Calu3 (cell line): ENCODE measurements at places on chromosomes 3 and 15. TPM values are rescaled to one million over a fixed set of nuclear protein-coding genes. Genes with fewer than 3 reads are reported as not detected.

The TLR9 gene
- total RNA-seq, result 0.14 and 0.27 TPM in 2 replicates

The SATB1 gene
- total RNA-seq, result 16.6 and 16.8 TPM in 2 replicates

The GOLGA8O gene
- not detected in 2 replicates for total RNA-seq

The PLA2G4E gene
- 0.09 TPM in 1 of 2 replicates, not detected in the other for total RNA-seq

The ZNF385D gene
- not detected in 2 replicates for total RNA-seq

The C3orf80 gene
- total RNA-seq, result 2.5 and 3.0 TPM in 2 replicates

The PPM1M gene
- 6.5 and 7.1 TPM in 2 replicates for total RNA-seq

The CD80 gene
- total RNA-seq, result not detected in 2 replicates

- no peaks in the 10 kb centered on the region for H3K36me3 ChIP-seq
- no peak overlapping the region for H3K27ac ChIP-seq
- no peaks in the 10 kb centered on the region for H3K4me1 ChIP-seq
- no peak for DNase-seq
- H3K4me3 ChIP-seq, result no peak overlapping the region
- peaks cover 8% of the 10 kb centered on the region for H3K27me3 ChIP-seq
Measured at GRCh38 chr3:168220556-168220955, 124.8 kb upstream of the GOLIM4 start.

DNA sequence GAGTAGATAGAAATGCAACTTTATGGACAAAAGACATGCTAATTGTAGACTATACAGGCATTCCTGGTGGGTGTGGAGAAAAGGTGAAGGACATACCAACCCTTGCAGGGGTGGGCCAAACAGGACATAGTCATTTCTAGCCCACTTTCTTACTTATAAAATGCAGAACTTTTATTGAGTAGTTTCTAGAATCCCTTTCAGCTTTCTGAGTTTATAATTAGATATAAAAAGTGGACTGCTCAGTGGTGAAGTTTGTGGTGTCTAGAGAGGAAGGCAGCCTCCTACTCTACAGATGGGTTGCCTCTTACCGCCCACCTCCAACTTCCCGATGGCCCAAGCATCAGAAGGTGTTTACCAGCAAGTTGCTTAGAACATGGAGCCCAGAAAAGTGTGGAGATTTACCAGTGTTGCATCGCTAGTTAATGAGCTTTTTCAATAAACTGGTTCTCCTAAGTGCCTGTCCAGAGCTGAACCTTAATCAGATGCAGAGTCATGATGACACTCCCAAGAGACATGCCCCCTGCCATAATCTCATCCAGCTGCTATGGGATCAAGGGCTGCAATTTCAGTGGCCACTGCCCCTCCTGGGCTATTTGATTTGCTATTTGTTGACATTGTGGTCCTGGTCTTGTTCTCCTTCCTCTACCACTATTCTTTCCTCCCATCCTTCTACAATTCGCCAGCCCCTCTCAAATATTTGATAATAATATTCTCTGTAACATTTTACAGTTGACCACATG is 77.5 kb upstream of the STRIT1 start:
- H3K27ac ChIP-seq, result no peak overlapping the region
- DNase-seq, result no peak
- H3K4me3 ChIP-seq, result no peak overlapping the region
- H3K4me1 ChIP-seq, result no peaks in the 10 kb centered on the region
- H3K27me3 ChIP-seq, result no peaks in the 10 kb centered on the region
- H3K36me3 ChIP-seq, result no peaks in the 10 kb centered on the region

- H3K4me3 ChIP-seq, result no peak overlapping the region
- no peak for DNase-seq
- peaks cover 15% of the 10 kb centered on the region for H3K36me3 ChIP-seq
- H3K27me3 ChIP-seq, result no peaks in the 10 kb centered on the region
- peaks cover 7% of the 10 kb centered on the region for H3K4me1 ChIP-seq
- no peak overlapping the region for H3K27ac ChIP-seq
Measured at GRCh38 chr15:99729327-99729726, 3.9 kb downstream of the LYSMD4 start.

GRCh38 chr3:136149667-136150066 is 46.5 kb downstream of the MSL2 start:
- H3K4me1 ChIP-seq, result peaks cover 35% of the 10 kb centered on the region
- H3K36me3 ChIP-seq, result peaks cover 59% of the 10 kb centered on the region
- H3K27ac ChIP-seq, result peak overlapping the region; percentile 37
- no peak overlapping the region for H3K4me3 ChIP-seq
- DNase-seq, result no peak

DNA sequence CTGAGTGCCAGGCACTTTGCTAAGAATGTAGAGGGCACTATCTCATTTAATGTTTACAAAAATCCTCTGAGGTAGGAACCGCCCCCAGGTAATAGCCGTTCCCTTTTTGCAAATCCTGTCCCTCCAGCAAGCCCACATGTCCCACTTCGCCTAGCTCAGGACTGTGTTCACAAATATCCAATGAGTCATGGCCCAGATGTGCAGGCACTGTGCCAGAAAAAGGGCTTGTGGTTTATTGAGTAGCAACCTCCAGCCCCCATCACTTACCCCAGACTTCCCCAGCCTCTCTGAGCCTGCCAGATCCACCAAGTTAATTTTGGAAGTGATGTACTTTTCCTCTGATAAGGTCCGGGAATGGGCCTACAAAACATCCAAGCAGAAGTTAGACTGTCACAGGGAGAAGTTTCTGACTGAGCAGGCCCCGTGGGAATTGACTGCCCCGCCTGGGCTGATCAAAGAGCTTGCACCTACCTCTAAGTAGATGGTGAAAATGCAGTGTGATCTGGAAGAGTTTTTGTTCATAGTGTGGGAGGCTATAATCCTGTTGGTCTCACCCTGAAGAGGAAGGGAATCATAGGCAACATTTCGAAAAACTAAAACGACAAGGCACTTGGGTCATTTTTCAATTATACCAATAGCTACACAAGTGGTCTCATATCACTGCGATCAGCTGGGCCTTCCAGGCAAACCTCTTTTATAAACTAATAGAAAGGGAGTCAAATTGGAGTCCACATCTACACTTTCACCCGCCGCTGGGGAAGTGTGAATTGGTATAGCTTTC is 15.7 kb downstream of the KIF9 start:
- H3K27me3 ChIP-seq, result no peaks in the 10 kb centered on the region
- peak; percentile 81 for DNase-seq
- H3K36me3 ChIP-seq, result peaks cover 13% of the 10 kb centered on the region
- H3K4me1 ChIP-seq, result peaks cover 10% of the 10 kb centered on the region

DNA sequence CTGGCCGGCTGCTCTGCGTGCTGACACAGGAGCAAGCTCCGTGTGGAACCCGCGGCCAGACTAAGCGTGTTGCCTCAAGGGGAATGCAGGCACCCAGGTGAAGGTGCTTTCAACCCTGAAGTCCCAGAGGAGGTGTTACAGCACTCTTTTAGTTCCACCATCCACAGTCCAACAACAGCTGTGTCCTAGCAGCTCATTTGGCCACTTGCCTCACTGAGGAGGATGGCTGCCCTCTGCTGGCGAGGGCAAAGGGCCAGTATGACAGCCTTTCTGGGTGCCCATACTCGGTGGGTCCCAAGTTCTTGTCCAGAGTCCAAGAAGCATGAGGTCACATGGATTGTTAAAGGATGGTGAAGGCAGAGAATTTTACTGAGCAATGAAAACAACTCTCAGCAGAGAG is 87.8 kb downstream of the C3orf85 start:
- peak; percentile 67 for DNase-seq
- no peaks in the 10 kb centered on the region for H3K36me3 ChIP-seq
- H3K27ac ChIP-seq, result no peak overlapping the region
- H3K4me1 ChIP-seq, result peaks cover 9% of the 10 kb centered on the region

DNA sequence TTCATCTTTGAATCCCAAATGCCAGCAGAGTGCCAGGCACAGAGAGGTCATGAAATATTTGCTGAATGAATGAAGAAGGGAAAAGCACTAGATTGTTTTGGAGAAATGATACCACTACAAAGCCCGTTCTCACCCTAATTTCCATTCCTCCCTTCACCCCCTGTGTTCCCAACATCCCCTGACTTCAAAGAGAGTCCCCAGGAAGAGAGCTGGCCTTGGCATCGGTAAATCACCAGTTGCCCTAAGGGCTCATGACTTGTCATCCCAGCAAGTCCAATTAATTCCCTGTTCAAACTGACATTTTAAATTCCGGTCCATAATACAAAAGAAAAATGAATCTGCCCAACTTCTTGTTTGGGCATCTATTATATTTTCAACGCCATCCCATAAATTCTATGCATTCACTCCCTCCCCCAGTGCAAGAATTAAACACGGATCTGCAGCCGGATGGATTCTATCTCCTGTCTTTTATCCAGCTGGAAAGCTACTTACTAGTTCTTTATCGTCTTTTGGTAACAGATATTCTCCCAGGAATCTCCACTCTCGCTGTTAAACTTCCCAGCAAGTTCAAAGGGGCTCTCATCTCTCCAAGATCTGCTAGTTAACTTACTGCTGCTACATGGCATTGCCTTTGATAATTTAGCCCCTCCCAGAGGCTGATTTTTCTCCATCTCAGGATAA is 63.9 kb upstream of the TSC22D2 start:
- H3K27ac ChIP-seq, result peak overlapping the region; percentile 77
- no peak overlapping the region for H3K4me3 ChIP-seq
- DNase-seq, result no peak

DNA sequence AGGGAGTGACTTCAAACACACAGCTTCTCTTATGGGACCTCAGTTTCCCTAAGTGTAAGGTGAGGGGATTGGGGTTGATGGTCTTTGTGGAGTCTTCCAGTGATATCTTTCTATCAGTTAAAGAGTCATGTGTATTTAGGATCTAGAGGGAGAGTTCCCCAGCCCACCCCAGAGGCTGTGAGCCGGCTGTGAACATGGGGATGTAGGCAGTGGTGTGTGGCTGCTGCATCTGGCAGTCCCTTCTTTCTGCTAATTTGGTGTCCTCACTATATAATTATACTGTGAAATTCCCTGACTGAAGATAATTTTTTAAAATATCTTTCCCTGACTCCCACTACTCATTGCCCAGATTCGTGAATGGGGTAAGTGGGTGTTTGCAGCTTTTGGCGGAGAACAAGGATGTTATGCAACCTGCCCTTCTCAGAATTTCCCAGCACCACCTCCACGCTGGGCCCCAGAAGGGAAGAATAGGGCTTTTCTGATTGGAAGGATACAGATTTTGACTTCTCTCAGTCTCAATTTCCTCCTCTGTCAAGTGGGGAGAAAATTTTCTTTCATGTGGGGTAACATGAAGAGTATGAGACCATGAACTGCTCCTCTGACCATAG is 79.0 kb upstream of the RASGRF1 start:
- no peaks in the 10 kb centered on the region for H3K36me3 ChIP-seq
- DNase-seq, result no peak
- H3K27ac ChIP-seq, result peak overlapping the region; percentile 56
- peaks cover 27% of the 10 kb centered on the region for H3K4me1 ChIP-seq
- H3K27me3 ChIP-seq, result peaks cover 5% of the 10 kb centered on the region
- peak overlapping the region; percentile 20 for H3K4me3 ChIP-seq

DNA sequence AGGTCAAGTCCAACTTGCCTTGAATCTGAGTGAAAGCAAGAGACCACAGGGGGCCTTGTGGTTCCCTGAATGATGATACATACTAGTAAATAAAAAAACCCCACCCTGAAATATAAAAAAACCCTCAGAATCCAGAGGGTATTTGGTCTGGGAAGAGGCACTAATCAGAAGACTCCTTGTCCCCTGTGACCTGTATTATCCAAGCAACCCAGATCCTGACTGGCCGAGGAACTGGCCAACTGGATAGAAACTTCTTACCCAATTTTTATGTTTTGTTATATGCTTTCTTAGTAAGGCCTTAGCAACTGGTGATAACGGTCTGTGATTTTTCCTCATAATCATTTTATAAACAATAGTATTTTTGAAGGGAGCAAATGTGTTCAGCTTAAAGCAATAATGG is 17.5 kb downstream of the ABI3BP start:
- no peak for DNase-seq
- H3K4me1 ChIP-seq, result no peaks in the 10 kb centered on the region
- H3K27me3 ChIP-seq, result no peaks in the 10 kb centered on the region
- H3K27ac ChIP-seq, result no peak overlapping the region
- H3K4me3 ChIP-seq, result no peak overlapping the region
- no peaks in the 10 kb centered on the region for H3K36me3 ChIP-seq

DNA sequence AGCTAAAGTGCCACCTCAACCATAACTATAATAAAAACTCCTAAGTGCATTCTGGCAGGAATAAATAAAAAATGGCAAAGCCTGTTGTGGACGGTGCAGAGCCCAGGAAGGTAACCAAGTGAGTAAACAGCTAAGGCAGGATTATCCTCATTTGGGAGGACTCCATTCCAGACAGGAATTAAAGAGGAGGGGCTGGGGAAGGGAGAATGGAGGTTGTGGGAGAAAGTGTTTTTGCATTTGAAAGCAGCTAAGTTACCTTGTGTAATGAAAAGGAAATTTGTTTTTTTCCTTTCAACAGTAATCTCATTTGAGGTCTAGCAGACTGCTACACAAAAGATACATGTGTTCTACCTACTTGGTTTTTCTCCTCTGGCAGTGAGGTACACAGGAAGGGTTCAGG is 248.5 kb downstream of the TIGIT start:
- H3K4me1 ChIP-seq, result peaks cover 12% of the 10 kb centered on the region
- H3K27ac ChIP-seq, result no peak overlapping the region
- no peaks in the 10 kb centered on the region for H3K27me3 ChIP-seq
- no peak overlapping the region for H3K4me3 ChIP-seq

DNA sequence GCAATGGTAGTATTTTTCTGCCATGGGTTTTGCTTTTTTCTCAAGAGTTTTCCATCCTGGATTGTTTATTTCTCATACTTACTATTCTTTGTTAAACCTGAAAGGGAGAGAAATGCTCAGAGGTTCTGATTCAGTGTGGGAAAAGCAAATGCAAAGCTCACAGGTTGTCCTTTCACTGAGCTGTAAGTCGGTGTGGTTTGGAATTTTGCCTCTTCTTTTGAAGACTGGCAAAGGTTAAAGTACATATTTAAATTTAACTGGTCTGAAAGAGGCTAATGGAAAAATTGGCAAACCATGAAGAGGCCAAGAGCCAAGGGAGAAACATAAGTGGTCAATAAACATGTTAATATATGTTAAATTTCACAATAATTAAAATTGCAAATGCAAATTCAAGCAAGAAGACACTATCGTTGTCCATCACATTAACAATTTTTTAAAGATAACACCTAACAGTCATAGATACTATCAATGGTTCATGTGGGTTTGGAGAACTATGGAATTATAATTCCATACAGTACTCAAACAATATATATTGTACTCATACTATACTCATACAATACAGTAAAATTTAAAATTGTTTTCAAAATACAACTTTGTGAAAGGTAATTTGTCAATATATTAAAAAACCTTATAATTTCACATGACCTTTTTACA is 246.8 kb upstream of the STT3B start:
- peaks cover 47% of the 10 kb centered on the region for H3K4me1 ChIP-seq
- no peak overlapping the region for H3K27ac ChIP-seq
- no peak for DNase-seq
- H3K27me3 ChIP-seq, result no peaks in the 10 kb centered on the region
- no peak overlapping the region for H3K4me3 ChIP-seq
